IPS-NIHi11 (cell line): ENCODE measurements at places on chromosomes 12 and 14.

GRCh38 chr12:22799503-22799902 is 174.5 kb downstream of the ETNK1 start:
- DNase-seq, result no peak

DNA sequence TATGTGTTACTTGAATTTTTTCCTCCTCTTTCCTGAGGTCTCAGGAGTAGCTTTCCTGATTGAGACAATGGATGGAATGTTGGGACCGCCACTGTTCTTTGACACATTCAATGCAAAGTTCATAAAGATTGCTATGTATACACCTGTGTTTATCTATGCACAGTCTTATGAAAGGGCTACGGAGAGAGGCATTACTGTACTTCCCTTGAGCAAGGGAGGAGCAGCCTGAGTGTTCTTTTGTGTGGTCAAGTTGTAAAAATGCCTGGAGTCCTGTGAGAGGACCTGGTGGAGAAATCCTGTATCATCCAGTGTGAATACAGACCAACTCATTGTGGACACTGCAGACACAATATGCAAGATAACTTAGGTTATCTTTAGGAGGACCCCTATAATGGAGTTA is 1.2 kb downstream of the SRGAP1 start:
- no peak for DNase-seq

DNA sequence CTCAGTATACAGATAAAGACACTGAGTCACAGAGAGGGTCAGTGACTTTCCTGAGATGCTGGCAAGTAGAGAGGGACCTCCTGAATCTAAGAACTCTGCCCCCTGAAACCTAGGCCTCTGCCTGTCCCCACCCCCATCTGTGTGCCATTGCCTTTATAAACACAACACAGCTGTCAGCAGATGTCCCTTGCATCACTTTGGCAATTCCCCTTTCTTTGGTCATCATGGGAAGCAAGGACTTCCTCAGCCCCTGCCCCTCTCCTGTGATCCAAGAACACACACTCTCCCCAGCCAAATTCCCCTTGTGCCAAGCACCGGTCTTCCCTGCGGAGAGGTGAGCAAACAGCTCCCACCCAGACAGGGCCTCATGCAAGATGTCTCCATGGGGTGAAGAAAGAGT is 8.3 kb downstream of the TSPAN11 start:
- DNase-seq, result no peak

- peak; percentile 73 for DNase-seq
Observed at GRCh38 chr12:52692254-52692653, 11.1 kb downstream of the KRT77 start.

DNA sequence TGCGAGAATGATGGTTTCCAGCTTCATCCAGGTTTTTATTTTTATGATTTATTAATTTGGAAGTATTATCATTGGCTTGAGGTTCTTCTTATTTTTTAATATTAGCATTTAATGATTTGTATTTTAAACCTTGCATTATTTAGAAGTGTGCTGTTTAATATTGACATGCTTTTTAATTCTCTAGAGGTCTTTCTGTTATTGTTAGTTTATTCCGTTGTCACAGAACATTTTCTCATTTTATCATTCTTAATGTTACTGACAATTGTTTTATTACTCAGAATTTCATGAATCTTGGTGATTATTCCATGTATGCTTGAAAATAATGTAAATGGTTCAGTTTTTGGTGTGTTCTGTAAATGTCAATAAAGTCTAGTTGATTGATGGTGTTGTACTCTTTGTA is 463.5 kb upstream of the NOVA1 start:
- DNase-seq, result no peak

DNA sequence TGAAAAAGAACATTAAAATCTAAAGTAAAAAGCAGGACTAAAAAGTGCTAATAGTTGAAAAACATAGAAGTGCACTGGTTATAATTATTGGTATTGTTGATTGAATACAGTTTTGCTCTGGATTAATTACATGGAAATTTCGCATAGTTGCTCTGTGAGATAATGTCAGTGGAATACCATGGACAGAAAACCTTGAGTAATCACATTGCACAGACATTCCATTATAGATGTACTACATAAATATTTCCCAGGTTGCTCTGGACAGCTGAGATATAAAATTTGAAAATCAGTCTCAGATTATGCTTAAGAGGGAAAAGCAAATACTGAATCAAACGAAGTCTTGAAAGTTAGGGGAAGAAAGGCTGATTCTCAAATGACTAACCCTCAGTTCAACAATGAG is 439.3 kb upstream of the FLRT2 start:
- no peak for DNase-seq
